ENCODE measurements at places on chromosomes 2 and 18. TPM values are rescaled to one million over a fixed set of nuclear protein-coding genes. Genes with fewer than 3 reads are reported as not detected.

- H3K27me3 ChIP-seq, result peaks cover 2% of the 10 kb centered on the region
- H3K27ac ChIP-seq, result no peak overlapping the region
- no peaks in the 10 kb centered on the region for H3K36me3 ChIP-seq
- DNase-seq, result peak; percentile 11
- no peak overlapping the region for H3K4me3 ChIP-seq
- peaks cover 11% of the 10 kb centered on the region for H3K4me1 ChIP-seq
Observed at GRCh38 chr2:240994171-240994896, 4.1 kb upstream of the SNED1 start.

DNA sequence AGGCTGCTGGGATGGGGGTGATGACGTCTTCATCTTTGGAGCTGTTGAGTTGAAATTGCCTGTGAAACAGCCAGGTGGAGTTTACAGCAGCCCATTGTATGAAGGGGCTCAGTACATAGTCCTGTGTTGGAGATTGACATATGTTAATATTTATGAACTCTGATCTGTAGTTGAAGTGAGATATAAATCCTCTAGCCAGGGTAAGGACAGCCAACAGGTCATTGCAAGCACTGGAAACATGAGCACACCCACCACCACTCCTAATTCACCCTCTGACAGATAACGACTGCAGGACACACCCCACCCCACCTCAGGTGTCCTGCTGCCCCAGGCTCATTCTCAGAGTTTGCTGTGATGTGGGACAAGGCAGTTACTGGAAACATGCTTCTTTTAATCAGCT, 112.4 kb upstream of the TRIB2 start:
- DNase-seq, result no peak
- H3K4me1 ChIP-seq, result peaks cover 6% of the 10 kb centered on the region
- no peak overlapping the region for H3K27ac ChIP-seq
- no peaks in the 10 kb centered on the region for H3K36me3 ChIP-seq
- no peak overlapping the region for H3K4me3 ChIP-seq
- no peaks in the 10 kb centered on the region for H3K27me3 ChIP-seq

The NT5C1B gene
- not detected for total RNA-seq

- H3K36me3 ChIP-seq, result no peaks in the 10 kb centered on the region
- DNase-seq, result no peak
- no peaks in the 10 kb centered on the region for H3K4me1 ChIP-seq
- H3K27me3 ChIP-seq, result no peaks in the 10 kb centered on the region
Observed at GRCh38 chr2:161972866-161973265, 101.1 kb downstream of the DPP4 start.

DNA sequence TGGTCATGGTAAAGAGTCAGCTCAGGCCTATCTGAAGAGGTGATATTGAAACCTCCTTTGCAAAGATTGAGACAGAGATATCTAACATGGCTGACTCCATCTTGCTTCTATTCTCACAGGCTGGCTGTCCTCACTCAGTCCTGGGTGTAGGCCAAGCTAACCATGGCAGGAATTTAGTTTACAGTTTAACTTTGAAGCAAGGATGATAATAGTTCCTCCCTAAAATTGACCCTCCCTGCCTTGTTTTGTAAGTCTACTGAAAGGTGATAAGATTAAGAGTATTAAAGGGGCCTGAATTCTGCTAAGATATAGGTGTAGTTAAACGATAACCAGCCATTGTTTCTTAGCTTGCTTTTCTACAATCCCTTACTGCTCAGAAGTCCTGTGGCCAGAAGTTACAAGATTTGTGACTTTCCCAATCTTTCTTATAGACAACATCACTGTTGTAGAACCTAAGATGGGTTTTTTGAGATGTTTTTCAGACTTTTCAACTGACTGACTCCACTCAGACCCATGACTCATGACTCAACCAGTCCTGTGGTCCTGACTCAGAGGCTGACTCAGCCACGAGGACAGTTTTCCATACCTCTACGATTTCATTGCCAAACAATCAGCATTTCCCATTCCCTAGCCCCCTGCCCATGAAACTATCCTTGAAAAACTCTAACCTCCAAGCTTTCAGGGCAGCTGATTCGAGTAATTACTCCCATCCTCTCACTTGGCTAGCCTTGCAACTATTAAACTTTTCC, 195.7 kb upstream of the SESTD1 start:
- H3K4me1 ChIP-seq, result no peaks in the 10 kb centered on the region
- no peak for DNase-seq
- no peak overlapping the region for H3K4me3 ChIP-seq

The GRP gene
- not detected for total RNA-seq

DNA sequence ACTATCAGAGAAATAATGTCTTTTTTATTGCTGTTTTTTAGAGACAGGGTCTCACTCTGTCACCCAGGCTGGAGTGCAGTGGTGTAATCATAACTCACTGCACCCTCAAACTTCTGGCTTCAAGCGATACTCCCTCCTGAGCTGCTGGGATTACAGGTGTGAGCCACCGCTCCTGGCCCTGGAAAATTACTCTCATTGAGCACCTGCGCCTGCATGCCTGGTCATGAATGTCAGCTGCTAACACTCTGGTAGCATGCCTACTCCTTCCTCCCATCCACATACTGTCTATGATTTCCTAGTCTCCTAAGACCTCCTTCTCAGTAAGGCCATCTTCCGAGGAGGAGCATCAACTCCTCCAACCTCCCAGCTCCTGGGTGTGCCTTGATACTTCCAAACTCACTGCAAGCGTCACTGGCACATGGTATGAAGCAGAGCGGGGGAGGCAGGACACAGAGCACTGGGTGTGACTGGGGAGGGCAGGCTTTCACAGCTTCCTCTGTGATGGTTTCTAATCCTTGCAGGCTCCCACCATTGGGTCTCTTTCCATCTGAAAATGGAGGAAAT, 1.6 kb upstream of the MAP2 start:
- no peak for DNase-seq
- H3K27me3 ChIP-seq, result peaks cover 7% of the 10 kb centered on the region

- H3K27me3 ChIP-seq, result no peaks in the 10 kb centered on the region
- H3K4me1 ChIP-seq, result no peaks in the 10 kb centered on the region
- H3K4me3 ChIP-seq, result no peak overlapping the region
- H3K36me3 ChIP-seq, result peaks cover 4% of the 10 kb centered on the region
Observed at GRCh38 chr2:100992262-100992661, 9.8 kb upstream of the RPL31 start.

DNA sequence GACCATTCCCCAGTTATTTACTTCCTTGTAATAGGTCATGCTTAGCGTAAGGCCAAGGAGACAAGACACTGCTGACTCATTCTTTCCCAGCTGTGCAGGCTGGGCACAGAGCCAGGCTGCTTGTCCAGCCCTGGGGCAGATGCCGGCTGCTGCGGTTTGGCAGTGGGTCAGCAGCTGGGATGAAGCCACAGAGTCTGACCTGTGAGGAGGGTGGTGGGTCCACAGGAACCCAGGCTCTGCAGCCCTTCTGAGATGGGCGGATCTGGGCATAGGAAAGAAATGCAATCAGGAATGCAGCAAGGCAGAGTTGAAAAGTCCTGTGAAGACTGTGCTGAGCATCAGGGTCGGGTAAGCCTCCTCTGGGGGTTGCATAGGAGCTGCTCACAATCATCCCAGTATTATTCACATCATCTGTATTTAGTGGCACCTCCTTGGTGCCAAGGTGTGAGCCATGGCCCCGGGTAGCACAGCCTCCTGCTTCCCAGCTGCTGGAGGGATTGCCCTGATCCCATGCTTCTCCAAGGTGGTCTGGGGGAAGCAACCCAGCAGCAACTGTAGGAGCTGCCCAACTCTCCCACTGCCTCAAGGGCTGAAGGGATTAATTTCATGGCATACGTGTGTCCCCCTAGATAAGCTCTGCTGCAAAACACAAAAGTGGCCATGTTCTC, 139.0 kb downstream of the DDX1 start:
- H3K4me1 ChIP-seq, result peaks cover 33% of the 10 kb centered on the region
- H3K36me3 ChIP-seq, result no peaks in the 10 kb centered on the region
- no peak overlapping the region for H3K27ac ChIP-seq

The CFC1 gene
- 1.1 TPM for total RNA-seq
